ENCODE measurements at places on chromosomes 4 and X. TPM values are rescaled to one million over a fixed set of nuclear protein-coding genes. Genes with fewer than 3 reads are reported as not detected.

The ERCC6L gene
- 0.15 TPM for total RNA-seq

DNA sequence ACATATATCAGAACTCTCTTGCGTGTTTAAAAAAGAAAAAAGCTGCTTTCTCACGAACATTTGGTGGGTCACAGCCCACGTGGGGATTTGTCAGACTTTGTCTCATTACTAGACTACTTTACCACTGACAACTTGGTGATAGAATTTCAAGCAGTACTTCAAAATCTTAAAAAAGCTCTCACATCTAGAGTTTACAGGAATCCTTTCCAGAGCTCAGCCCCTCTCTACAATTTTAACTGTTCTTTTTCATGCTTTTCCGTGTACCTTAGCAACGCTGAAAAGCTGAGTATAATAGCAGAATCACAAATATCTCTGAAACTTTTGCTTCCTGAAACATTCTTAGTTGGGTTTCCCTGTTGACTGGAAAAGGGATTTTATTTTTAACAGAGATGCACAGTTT is 50.2 kb downstream of the SMAD1 start:
- DNase-seq: no peak

DNA sequence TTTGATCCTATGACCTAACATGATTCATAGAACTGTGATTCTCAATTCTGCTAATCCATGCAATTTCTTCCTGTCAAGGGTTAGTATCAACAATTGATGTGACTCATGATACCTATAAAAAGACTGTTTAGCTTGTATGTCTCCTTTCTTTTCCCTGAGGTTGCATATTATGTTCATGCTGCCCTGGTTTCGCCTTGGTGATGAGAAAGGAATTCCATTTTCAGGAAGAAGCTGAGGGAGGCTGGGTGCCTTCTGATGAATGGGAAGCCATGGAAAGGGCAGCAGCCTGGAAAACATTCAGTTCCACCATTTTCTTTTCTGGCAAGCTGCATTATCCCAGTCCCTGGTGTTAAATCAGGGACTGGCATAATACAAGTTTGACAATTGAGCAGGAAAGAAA is 976.5 kb downstream of the RPA4 start:
- no peak for DNase-seq

DNA sequence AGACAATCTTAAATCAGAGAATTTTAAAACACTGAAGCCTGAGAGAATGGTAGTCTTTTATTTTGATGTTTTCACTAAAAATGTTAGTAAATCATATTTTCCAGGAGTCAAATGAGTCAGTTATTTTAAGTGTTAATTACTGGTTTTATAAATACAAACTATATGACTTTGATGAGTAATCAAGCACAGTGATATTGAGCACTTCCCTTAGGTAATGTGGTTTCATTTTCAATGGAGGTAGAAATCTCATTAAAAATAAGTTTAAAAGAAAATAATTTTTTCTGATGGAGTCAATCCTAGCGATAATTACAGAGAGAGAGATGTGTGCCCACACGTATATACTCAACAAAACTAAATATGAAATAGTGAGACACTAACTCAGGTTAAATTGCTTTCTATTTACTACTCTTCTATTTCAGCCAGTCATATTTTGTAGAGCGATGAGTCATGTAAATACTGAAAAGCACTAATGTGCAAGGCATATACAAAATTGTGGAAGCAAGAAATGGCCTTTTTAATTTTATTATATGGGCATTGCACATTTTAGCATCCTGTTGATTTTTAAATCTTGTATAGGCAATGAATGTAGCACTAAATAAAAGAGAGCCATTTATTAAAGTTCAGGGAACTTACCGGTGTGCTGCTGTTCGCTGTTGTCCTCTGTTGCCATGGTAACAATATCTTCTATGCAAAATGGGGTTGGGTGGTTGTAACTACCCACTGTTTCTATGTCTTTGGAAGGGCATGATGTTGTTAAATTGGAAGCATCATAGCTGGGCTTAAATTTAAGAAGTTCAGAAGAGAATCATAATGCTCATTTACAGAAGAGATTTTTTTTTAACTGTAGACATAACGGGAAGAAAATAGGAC is 513.7 kb downstream of the TLL1 start:
- no peak for DNase-seq

- DNase-seq: no peak
These were observed 66.6 kb downstream of the ING2 start for GRCh38 chr4:183571350-183571941.

- no peak for DNase-seq
These were observed 62.9 kb downstream of the MAOA start for GRCh38 chrX:43718956-43719355.

DNA sequence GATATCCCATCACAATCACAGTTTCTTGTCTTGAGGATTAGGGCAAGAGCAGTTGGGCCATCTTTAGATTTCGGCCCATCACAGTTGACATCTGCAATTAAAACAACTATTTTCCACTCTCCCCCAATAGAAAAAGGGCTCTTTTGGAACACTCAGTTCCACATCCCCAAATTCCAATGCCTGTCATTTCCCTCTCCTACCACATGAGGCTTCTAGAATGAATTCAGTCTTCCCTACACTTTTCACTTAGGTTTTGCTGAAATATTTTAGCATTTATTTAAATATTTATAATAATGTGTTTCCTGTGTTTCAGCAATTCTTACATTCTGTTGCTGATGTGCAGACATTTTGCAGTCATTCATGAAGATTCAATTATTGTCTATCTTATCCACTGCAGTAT is 118.4 kb downstream of the COX18 start:
- DNase-seq: no peak

All from breast epithelium (tissue), 4 donors.